ENCODE measurements at places on chromosomes 7 and 10.

DNA sequence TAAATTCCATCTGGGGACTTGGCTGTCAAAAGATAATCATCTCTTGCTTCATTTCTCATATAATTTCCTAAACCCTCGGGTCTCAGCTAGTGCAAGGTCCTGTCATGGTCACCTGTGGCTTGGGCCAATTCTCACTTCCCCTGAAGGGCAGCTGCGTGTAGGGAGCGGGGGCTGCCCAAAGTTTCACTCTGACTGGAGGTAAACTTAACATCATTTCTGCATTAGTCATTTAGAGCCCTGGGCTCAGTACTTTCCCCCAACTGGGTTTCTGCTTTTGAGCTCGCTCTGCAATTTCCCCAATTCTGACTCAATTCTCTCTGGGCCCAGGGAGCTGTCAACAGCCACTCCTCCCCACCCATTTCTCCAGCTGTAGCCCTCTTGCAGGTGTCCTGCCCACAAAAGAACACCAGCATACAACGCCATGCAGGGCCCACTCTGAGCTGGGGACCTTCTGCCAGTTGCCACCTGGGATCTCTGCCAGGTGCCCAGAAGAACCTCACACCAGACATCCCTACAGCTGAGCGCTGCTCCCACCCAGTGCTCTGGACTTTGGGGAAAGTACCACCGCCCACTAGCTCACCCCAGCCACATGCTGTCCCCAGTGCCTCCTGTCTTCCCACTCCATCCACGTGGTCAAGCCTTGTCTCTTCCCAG, 37.9 kb downstream of the VOPP1 start:
- DNase-seq = peak; percentile 45

GRCh38 chr10:81367132-81367531, 507.9 kb upstream of the NRG3 start:
- DNase-seq = no peak

DNA sequence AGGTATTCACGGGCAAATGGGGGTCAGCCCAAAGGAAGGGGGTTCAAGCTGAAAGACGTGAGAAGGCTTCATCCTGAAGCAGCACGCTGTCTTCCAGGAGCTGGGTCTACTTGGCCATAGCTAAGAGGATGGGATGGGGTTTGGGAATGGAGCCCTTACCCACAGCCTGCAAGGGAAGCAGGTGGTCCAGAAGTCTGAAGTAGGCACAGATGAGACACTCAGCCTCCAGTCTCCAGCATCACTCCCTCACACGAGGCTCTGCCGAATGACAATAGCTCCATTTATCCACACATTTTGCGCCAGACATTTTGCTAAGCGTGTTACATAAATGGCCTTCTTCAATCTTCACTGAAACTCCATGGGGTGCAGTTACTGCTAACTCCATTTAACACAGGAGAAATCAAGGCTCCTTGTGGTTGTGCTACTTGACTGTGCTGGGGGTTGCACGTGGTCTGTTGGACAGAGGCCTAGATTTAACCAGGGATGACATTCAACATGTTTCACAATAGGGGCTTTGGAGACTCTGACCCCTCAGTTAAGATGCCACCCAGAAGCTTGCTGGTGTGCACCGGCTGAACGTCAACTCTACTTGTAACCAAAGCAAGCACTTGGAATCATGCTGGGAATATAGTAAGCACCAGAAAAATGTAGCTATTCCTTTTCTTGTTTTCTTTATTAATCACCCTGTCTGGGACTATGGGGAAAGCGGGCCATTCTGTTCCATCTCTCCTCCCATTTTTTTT, 85.3 kb downstream of the FAM241B start:
- DNase-seq = no peak

- no peak for DNase-seq
Measured at GRCh38 chr10:3765146-3765545, 19.9 kb downstream of the KLF6 start.

DNA sequence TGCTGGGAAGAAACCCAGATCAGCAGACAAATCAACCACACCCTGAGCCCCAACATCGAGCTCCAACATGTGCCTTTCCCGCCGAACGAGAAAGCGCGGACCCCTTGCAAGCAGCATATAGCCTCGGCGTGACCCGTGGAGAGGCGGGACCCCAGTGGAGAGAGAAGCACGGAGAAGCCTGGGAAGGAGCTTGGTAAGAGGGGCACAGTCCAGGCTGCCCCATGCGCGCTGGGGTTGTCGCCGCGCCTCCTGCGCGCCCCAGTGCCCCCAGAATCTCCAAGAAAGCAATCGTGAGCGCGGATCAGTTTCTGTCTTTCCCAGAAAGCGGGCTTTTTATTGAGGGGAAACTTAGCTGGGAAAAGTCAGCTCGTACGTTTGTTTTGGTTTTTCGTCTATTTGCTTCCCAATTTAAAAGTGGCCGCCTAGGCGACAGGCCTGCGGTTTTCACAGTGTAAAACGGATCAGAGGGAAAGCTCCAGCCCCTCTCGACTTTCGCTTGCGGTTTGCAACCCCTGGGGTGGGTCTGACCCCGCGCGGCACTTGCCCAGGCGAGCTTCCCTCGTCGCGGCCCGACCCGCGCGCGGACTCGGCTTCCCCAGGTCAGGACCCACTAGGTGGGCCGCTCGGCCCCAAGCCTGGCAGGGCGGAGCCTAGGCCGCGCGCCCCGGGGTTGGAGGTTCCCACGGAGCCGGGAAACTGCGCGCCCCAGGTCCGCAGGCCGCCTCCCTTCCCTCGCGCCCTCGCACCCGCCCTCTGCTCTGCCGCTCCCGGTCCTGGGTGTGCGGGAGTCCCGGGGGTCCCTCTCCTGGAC, 31.1 kb downstream of the SKIDA1 start:
- no peak for DNase-seq

DNA sequence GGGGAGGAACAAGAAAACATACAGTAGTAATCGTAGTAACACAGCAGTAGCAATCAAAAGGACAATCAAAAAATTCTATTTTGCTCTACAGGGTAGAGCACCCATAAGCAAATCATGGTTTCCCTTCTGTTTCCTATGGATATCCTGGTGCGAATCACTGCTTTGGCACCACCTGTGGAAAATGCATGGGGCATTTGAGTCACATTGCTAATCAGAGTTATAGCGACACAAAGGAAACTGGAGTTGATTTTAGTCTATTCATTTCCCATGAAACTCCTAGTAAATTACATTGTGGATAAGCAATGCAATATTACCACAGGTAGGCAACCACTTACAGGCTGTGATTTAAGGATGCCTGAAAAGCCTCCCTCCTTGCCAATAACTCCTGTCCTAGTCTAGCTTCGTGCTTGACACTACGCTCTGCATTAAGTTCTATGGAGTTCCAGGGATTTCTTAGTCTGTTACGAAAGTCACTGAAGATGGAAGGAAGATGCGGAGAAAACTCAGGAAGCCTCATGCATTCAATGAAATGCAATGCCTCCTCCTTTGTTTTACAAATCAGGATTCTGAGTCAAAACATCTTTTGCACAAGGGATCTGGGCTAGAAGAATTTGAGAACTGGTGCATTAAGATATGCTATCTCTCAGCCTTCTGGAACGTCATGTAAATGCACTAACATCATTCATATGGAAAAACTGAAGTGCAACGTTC, 188.4 kb downstream of the DGKI start:
- no peak for DNase-seq

GRCh38 chr7:96085953-96086352, 235.9 kb downstream of the SLC25A13 start:
- DNase-seq = no peak

DNA sequence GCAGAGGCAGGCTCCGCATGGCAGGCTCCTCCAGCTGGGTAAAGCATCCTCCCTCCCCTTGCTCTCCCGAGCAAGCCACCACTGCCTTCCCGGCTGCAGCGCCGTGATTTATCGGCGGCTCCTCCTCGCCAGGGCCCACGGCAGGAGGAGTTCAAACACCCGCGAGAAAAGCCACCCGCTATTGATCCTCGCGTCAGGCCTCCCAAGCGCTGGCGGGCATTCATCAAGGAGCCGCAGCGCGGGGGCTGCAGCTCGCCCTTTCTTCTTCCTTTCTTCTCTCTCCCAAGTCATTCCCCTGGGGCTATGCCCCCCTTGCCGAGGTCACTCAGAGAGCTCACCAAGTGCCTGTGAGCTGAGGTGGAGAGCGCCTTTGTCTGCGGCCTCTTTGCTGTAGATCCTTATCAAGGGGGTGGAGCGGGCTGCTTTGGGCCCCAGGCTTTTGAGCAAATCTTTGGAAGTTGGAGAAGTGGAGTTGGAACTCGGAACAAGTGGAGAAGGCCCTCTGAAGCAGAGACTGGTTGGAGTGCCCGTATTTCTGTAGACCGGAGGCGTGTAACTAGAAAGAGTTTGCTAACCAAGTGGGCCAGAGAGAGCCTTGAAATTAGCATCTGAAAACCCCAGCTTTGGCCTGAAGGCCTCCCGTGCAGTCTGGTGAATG, 107.2 kb upstream of the PPIF start:
- no peak for DNase-seq

GRCh38 chr10:22369434-22370072, 24.3 kb downstream of the SPAG6 start:
- no peak for DNase-seq

DNA sequence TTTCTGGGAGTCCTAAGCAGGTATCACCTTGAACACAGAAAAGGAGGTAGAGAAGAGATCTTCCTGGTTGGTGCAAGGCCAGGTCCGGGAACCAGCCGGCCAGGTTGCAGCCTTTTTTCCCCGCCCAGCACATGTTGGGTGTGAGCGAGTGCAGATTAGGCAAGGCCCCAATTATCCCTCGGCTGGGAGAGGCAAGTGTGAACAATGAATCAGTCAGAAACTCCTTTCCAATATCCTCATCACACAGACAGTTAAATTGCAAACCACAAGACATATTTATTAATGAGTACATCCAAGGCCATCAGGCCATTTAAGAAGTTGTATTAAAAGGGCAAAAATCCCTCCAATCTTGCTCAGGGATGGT, 115.0 kb upstream of the AFAP1L2 start:
- no peak for DNase-seq

DNA sequence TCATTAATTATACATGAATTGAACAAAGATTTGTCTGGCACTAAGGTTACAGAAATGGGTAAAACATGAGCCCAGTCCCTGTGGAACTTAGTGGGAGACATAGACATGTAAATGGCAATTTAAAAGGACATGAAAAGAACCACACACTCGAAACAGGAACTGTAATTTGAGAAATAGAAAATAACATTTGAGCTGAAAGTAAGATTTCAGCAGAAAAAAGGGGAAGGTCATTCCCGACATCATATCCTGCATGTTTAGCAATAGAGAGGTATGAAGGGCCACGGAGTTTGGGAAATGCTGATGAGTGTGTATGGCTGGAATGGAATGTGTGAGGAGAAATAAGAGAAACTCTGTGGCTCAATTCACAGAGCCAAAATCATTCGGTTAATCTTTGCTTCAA, 175.4 kb upstream of the AHR start:
- no peak for DNase-seq

DNA sequence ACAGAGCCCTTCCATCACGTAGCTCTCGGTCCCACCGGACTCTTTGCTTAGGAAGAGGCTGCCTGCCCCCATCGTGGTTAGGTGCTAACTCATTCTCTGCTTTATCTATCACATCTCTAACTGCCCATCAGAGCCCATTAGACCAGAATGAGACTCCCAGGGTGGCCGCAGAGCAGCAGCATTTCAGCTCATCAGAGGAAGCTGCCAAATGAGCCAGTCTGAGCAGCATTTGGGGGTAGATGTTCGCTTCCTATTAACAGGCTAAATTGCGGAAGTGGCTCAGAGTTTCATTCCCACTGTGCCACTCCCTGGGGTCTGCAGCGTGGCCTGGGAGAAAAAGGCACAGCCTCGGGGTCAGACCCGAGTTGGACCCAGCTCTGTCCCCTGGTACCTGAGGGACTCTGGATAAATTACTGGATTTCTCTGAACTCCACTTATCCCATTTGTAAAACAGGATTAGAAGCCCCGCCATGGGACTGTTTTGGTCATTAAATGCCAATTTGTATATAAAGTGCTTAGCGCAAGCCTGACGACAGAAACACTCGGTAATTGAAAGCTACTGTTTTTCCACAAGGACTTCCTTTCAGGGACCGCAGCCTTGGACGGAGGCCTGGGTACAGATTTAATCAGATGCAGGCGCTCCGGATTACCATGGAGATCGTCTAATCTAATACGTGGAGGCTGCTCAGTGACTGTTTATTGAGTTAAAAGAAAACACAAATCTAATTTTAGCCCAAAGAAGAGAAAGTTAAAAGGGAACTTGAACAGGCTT, 73.8 kb upstream of the PRLHR start:
- DNase-seq = no peak

All from activated CD4-positive, alpha-beta T cell treated with anti-CD3 and anti-CD28 coated beads, Interleukin-2, amount 50 U/mL, for 24 hours (primary cell).